ENCODE measurements at places on chromosomes 5 and 9.

DNA sequence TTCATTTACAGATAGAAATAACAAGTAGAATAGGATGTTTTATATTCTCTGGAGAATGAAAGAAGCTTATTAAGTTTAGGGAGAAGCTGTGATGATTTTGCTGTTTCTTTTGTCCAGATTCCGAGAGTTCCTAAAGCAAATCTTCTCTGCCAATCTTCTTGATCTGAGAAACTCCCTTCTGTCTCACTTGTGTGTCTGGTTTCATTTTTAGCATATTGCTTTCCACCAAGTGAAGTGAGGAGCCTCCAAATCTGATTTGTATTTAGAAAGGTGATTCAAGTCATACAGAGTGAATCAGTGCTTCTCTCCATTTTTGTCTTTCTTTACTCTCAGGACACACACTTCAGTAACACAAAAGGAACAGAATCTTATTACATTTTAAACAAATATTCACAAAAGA is 48.4 kb downstream of the STX17 start:
- DNase-seq = no peak

GRCh38 chr9:127498298-127498697 is 47.0 kb downstream of the LRSAM1 start:
- no peak for DNase-seq

- DNase-seq = no peak
Measured at GRCh38 chr5:43416803-43417394, 4.7 kb upstream of the CCL28 start.

GRCh38 chr5:175329976-175330375 is 114.0 kb downstream of the DRD1 start:
- no peak for DNase-seq

DNA sequence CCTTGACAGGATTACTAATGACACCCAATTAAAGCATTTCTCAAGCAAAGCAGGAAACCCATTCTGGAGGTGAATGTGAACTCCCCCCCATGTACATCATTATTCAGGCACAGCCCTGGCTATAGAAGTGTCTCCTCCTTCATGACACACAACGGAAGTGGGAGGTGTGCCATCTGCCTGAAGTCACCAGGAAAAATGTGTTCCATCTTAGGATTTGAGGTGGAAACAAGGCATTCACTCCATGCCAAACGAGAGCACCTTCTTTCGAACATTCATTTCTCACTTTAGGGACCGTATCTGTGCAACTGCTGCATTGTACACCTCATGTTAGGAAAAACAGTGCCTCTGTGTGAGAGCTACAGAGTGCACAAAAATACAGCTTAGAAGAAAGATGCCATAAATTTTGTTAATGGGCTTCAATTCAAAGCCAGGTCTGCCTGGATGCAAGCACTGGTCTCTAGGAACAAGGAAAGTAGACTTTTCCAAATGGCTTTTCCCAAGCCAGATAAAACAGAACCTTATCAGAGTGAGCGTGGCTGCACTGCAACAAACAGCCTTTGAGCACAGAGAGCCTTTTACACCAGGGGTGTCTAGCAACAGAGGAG is 19.4 kb downstream of the GOLM1 start:
- DNase-seq = no peak

DNA sequence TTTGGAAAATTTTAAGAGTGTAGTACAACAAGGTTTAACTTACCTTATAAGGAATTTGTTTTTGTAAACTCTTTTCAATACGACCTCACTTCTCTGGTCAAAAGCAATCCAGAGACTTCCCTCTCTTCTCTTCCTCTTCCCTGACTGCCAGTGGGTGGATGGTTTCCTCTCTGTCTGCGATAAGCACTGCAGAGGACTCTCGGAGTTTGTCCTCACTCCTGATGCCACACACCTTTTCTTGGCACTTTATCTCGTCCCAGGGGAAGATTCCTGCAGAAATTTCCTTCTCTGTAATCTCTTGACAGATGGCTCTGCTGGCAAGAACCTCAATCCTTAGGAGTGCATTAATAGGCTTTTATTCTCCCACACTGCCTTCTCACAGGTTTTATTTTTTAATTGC is 641.6 kb downstream of the NR2F1-AS1 start:
- no peak for DNase-seq

- DNase-seq = no peak
Measured at GRCh38 chr5:115947260-115947659, 15.0 kb upstream of the LVRN start.

DNA sequence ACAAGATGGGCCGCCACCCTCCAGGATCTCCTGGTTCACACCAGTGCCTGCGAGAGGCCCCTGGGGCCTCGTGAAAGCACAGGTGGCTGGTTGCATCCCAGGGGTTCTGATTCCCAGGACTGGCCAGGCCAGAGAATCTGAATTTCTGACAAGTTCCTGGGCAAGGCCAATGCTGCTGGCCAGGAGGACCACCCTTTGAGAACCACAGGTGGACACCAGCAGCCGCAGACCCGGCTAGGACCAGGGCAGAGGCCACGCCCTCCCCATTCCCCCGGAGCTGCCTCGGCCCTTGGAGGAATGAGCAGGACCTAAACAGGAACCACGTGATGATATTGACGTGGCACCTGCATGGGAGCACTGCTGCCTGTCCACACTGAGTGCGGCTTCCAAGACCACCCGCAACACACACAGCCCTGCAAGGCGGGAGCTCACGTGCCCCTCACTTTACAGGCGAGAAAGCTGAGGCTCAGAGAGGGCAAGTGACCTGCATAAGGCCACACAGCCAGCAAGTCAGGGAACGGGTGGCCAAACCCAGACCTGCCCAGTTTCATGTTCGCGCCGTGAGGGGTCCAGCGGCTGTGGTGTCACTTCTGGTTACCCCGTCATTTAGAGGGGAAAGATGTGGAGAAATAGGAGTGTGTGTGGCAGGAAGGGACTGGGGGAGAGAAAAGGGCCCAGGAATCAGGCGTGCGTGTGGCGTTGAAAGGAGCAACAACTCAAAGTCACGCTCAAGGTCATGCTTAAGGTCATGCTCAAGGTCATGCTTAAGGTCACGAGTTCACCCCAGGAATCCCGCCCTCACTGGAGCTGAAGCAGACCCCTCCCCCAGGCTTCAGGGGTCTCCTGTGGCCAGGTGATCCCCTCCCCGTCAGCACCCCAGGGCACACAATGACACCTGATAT is 105.9 kb upstream of the IER5L start:
- no peak for DNase-seq

DNA sequence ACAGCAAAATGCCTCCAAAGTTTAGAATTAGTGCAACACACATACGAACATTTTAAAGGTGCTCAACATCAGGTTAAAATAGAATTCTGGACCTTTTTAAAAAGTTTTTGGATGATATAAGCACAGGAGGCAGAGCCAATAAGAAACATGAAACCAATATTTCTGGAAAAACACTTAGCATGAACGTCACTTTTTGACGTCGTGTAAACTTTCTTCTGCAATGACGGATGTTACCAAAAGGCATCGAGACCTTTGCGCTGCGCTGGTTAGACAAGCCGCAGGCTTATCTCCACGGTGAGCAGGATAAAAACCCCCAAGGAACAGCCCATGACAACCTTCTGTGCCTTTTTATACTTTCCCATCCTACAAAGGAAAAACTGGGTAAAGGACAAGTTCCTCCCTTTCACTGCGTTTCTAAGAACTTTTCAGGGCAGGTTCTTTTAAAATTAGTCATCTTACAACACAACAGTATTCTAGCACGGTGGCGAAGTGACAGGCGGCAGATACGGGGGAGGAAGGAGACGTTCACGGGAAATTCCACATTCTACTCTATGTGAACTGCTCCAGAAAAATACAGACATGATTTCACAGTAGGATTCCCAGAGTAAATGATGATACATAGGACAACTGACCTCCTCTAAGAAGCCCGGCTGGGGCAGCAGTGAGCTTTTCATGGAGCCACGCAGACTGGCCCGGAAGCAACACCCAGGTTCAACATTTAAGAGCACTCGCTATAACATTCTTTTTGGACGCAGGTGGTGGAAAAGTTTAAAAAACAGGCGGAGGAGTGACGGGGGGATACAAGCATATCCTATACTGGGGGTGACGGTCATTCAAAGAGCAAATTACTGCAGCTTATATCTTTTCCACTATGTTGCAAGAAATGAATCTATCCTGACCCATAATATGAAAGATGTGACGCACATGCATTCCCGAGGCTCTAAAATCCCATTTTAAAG is 52.4 kb downstream of the USP20 start:
- DNase-seq = no peak

DNA sequence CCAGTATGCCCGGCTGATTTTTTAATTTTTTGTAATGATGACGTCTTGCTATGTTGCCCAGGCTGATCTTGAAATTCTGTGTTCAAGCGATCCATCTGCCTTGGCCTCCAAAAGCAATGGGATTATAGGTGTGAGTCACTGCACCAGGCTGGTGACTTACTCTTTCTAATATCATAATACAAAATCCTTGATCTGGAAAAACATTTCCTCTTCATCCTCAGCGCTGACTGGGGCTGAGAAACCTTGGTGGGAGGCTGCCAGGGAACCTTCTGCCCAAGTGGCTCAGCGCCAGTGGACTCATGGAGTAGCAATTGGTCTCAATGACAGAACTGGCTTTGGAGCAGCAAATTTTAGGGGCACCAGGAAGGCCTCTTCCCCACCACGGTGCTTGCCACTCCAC is 17.5 kb upstream of the SEMA4D start:
- DNase-seq = no peak

DNA sequence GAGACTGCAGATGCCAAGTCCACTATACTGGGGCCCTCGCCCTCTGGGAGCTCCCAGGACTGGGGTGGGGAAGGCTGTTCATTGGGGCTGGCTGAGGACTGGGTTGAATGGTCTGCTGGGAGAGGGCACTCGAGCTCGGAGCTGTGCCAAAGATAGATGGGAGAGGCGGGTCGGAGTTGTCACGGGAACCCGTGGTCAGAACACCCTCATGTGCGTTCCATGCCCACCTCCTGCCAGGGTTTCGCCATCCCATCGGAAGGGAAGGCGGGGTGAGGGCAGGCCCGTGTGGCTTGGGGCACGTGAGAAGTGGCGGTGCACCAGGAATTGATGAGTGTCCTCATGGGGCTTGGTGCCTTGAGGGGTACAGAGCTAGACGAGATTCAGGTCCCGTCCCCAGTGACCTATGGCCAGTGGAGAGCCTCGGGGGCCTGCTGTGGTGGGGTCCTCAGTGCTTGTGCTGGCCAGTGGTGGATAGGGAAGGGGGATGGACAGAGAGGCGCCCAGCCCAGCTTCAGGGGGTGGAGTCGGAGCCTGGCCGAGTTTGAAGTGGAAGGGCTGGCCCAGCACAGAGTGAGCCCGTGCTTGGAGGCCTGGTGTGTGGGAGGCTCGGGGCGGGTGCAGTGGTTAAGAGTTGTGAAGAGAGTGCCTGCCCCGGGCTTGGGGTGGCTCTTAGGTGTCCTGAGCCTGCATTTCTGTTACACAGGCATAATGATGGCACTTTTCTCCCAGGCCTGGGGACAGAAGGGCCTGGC is 4.3 kb downstream of the CACFD1 start:
- DNase-seq = no peak

GRCh38 chr5:139104577-139105276 is 93.4 kb downstream of the SIL1 start:
- no peak for DNase-seq

DNA sequence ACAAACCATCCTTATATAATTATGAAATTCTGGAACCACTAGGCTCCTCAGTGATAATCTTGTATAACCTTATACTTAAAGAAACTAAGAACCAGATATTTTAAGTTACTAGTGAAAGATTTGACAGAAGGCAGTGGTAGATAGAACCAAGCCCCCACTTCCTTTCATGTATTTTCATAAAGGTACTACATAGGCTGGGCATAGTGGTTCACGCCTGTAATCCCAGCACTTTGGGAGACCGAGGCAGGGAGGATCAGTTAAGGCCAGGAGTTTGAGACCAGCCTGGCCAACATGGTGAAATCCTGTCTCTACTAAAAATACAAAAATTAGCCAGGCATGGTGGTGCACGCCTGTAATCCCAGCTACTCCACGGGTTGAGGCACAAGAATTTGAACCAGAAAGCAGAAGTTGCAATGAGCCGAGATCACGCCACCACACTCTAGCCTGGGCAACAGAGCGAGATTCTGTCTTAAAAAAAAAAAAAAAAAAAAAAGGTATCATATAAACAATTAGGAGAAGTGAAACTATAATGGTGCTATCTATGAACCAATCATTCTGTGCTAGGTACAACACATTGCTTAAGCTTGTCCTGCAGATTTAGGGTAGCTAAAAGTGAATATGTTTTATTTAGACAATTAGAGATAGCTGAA is 27.9 kb upstream of the DTWD2 start:
- DNase-seq = peak; percentile 31

DNA sequence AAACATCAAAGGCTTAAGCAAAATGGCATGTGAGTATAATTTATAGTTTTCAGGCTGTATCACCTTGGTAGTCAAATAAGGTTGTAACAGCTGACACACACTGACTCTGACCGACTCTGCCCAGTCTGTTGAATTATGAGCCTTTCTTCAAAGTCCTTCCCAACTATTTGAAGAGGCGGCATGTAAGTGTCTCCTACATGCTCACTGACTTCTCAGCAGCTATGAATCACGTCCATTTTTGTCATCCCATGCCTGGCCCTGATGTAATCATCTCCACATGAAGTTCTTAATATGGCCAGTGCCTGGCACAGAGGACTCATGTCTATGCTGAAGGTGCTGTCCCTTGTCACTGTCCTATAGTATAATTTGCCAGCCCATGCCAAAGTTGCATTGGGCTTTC is 5.1 kb upstream of the PTBP3 start:
- no peak for DNase-seq
